NCI-H510A (cell line): ENCODE measurements at places on chromosomes 11 and 22.

DNA sequence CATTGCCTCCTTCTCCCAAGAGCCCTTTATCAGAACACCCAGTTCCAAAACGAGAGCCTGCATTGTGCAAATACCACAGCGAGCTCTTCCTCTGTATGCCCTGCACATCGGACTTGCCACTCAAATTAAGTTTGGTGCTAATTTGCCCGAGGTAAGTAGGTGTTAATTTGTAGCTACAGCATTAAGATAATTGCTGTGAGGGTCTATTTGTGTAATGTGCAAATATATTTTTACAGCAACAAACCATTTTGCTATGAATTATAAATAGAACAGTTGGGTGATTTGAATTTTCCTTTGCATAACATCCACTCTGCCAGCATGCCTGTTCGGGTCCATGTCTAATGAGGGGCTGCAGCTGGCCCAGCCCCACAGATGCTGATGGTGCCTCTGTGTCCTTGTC lies 8.1 kb downstream of the ARHGAP8 start:
- no peak for DNase-seq

DNA sequence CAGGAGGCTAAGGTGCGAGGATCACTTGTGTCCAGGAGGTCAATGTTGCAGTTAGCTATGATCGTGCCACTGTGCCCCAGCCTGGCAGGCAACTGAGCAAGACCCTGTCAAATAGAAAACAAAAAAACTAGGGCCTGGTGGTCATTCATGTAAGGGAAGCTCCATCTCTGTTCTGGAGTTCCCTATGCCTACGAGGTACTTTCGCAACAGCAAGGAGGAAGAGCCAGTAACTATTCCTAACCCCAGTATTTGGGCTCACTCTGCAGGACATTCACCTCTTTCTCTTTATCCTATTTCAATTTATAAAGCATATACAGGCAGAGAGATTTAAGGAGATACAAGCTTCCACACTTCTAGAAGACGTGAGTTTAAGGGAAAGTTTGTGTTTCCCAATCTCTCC lies 46.6 kb downstream of the RDX start:
- no peak for DNase-seq

- DNase-seq: no peak
Measured at GRCh38 chr22:42791721-42792452, 65.2 kb downstream of the ARFGAP3 start.

- no peak for DNase-seq
Measured at GRCh38 chr11:35594680-35595079, 23.6 kb upstream of the FJX1 start.

DNA sequence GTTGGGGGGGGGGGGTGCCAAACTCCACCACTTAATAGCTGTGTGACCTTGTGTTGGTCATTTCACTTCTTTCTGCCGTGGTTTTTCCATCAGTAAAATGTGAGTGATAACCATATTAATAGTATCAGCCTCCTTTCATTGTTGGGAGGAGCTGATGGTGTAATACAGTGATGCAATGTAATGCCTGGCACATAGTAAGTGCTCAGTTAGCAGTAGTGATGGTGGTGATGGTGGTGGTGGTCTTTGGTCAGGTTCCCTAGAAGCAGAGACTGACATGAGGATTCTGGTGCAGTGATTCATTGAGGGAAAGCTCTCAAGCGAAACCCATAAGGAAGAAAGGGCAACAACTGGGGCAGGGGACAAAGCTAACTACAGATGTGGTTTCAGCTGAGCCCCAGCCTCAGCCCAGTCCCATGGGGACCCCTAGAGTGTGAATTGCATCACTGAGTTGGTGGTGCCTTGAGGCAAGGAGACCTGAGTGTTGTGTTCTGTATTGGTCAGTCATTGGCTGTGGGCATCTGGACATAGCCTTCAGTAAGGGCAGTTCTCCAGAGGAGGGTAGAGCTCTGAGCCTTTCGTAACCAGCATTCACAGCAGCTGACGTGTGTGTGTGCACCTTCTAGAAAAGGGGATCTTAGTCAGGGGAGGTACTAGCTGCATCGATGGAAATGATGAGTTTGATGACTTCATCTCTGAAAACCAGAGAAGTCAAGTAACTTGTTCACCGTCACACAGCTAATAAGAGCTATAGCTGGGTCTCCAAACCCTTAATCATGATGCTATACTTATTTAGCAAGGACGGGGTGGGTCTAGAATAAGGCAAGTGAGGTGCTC lies 93.6 kb upstream of the CRYBB3 start:
- DNase-seq: no peak

GRCh38 chr11:118139578-118139977 lies 13.0 kb downstream of the SCN4B start:
- no peak for DNase-seq

GRCh38 chr11:35146074-35146521 lies 7.1 kb downstream of the CD44 start:
- no peak for DNase-seq

DNA sequence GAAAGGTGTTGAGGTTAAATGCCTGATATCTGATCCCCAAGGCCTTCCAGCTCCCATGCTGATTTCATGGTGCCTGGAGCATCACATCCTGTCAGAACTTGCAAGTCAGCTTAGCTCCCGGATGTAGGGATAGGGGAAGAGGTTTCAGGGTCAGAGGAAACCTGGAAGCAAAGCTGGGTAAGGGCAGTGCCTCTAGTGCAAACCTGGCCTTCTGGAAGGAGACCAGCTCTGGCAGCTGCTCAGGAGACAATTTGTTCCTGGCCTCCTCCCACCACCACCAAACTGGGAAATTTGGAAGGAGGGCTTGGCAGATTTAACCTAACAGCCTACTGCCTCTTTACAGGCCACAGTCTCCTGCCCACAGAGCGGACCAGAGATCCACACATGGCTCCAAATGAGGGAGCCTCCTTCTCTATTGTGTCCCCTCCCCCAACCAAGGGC lies 9.2 kb upstream of the TSKU start:
- no peak for DNase-seq

- no peak for DNase-seq
Measured at GRCh38 chr22:24119476-24119875, 61.8 kb upstream of the SUSD2 start.

- DNase-seq: no peak
Measured at GRCh38 chr11:8066036-8066910, 14.7 kb upstream of the TUB start.

GRCh38 chr22:28232204-28232603 lies 313.1 kb upstream of the PITPNB start:
- DNase-seq: no peak

DNA sequence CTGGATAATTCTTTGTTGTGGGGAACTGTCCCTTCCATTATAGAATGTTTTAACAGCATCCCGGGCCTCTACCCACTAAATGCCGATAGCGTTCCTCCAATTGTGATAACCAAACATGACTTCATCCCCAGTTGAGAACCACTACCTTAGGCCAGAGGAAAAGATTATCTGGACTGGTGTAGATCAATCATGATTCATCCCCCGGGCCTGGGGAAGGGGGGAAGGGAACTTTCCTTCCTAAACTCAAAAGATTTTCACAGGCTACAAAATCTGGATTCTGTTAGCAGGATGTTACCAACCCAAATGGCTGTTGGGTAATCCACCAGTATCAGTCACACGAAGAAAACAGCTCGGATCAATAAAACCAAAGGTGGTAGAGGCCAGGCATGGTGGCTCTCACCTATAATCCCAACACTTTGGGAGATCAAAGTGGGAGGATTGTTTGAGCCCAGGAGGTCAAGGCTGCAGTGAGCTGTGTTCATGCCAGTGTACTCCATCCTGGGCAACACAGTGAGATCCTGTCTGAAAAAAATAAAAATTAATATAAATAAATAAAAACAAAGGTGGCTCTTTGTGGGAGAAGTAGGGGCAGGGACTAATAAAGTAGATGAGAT lies 10.1 kb downstream of the CTR9 start:
- no peak for DNase-seq

- no peak for DNase-seq
Measured at GRCh38 chr11:34977089-34977912, 60.9 kb downstream of the PDHX start.

DNA sequence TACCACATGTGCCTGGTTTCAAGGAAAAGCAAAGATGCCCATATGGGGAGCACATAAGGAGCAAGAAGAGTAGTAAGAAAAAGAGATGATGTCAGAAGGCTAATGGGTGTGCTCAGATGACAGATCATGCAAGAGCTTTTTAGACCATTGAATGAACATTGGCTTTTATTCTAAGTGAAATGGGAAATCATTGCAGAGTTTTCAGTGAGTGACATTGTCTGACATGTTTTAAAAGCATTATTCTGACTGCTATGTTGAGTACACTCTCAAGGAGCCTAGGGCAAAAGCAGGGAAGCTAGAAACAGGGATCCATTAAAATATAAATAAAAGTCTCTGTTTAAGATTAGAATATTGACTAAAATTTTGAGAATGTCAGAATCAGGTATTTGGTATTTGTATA lies 133.6 kb downstream of the METTL15 start:
- DNase-seq: no peak

GRCh38 chr22:37047006-37047405 lies 4.5 kb upstream of the KCTD17 start:
- no peak for DNase-seq

GRCh38 chr11:63277345-63277943 lies 34.0 kb upstream of the SLC22A25 start:
- no peak for DNase-seq

GRCh38 chr22:17013396-17014100 lies 5.5 kb upstream of the GAB4 start:
- no peak for DNase-seq

DNA sequence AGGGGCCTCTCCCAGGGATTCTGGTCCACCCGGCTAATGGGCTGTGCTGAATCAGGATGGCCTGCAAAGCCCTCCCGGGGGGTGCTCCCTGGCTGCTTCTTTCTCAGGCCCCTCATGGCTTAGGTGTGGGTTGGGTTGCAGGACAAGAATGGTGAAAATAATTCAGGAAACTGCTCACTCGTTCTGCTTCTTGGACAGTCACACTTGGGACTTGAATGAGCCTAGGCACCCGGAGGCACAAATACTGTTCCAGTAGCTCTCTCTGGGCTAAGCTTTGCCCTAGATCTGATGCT lies 83.2 kb downstream of the TRIM29 start:
- DNase-seq: no peak

DNA sequence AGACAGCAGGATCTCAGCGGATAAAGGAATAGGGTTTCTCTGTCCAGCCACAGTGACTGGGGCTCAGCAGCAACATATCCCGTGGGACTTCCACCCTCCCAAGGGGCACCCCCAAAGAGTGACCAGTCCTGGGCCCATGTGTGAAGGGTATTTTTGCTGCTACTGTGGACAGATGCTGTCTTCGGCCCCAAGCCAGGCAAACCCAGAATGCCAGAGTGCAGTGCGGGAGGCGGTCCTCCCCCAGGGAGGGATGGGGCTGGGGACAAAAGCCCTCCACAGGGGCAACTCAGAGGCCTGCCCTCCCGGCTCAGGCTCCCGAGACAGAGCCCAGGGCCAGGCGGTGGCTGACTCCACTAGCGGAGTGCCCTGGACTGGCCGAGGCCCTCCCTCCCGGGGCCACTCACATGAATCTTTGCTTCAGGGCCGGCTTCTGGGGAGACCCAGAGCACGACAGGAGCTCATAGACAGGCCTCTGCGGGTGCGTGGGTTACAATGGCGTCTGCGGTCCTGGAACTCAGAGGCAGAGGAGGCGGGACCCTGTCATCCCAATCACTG lies 34.7 kb upstream of the WNT7B start:
- DNase-seq: no peak

DNA sequence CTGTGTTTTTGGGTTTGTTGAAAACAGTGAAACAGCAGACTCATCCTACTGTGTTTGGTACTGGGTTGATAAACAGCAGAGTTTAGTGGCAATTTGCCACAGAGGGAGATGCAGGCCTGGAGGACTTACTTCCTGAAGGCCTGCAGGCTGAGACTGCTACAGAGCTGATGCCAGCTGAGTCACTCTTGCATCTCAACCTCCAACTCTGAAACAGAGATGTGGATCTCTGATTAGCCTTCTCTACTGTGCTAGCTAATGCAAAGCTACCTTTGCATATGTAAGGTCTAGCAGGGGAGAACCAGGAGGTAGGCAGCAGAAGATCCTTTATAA lies 14.3 kb downstream of the ATP5MG start:
- DNase-seq: peak; percentile 20

- DNase-seq: no peak
Measured at GRCh38 chr22:37633089-37633624, 6.3 kb upstream of the SH3BP1 start.

DNA sequence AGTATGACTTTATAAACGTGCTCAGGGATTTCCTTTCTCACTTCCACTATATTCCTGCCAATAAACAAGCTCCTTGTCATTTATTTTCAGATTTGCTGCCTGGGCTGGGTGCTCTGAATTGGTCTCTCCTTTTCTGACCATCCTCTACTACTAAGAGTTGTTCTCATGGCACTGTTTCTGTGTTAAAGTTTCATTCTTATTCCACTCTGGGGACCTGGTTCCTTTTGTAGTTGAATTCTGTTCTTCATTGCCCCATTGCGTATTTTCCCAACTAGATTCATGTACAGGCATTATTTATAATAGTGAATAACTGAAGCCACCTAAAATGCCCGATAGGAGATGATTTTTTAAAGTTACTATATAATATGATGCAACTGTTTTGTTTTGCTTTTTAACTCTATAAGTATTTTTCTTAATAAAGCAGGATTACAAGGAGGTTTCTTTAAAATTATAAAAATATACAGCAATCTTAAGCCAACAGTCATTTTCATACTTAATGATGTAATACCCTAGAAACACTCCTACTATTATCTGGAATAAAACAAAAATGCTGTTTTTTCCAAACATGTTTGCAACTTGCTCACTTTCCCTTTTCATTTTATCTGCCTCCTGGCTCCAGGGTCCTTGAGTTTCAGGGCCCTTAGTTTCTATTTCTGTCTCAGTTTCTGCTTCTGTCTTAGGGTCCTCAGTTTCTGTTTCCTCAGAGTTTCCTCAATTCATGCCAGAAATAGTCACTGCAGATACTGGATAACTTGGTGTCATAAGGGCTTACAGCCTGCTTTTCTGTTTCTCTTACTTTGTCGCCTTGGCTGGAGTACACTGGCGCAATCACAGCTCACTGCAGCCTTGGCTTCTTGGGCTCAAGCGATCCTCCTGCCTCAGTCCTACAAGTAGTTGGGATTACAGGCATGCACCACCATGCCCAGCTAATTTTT lies 9.8 kb upstream of the FUT4 start:
- no peak for DNase-seq

GRCh38 chr11:28992996-28993395 lies 884.8 kb downstream of the METTL15 start:
- DNase-seq: no peak

DNA sequence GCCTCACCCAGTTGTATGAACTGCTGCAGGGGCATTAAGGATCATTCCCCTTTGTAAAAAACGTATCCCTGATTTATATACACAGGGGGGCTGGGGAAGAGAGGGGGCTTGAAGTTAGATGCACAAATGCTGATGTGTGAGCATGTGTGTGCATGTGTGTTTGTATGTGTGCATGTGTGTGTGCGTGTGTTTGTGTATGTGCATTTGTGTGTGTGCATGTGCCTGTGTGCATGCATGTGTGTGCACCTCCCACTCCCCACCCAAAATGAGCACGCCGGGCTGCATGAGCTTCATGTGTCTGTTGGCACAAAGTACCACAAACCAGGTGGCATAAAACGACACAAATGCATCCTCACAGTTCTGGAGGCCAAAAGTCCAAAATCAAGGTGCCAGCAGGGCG lies 1315.2 kb downstream of the TBC1D22A start:
- DNase-seq: no peak
